Fibroblast of skin of left biceps (primary cell): ENCODE measurements at places on chromosomes 16 and 17.

DNA sequence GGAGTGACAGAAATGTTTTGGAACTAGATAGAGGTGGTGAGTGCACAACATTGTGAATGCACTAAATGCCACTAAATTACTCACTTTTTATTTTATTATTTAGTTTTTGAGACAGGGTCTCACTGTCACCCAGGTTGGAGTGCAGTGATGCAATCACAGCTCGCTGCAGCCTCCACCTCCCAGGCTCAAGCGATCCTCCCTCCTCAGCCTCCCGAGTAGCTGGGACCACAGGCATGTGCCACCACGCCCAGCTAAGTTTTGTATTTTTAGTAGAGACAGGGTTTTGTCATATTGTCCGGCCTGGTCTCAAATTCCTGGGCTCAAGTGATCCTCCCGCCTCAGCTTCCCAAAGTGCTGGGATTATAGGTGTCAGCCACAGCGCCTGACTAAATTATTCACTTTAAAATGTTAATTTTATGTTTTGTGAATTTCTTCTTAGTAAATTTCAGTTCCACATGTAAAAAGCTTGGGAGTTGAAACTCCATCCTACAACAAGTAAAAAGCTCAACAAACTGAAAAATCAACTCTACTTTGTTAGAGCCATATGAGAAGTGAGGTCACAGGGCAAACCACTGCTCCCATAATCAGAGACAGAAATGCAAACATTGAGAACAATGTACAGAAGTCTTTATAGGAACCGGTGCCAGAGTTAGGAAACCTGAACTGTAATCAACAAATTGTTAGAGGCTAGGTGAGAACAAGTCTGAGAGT lies 13.8 kb upstream of the SLC5A10 start:
- no peak for DNase-seq

- DNase-seq, result no peak
Measured at GRCh38 chr16:65372171-65372570, 250.3 kb upstream of the CDH11 start.

GRCh38 chr16:28935346-28935745 lies 3.6 kb downstream of the CD19 start:
- DNase-seq, result no peak

GRCh38 chr16:81748476-81749198 lies 30.5 kb upstream of the PLCG2 start:
- no peak for DNase-seq

- DNase-seq, result no peak
Measured at GRCh38 chr17:57540596-57540995, 204.5 kb downstream of the CCDC182 start.

- no peak for DNase-seq
Measured at GRCh38 chr16:58684001-58684353, 593 bp downstream of the SLC38A7 start.

DNA sequence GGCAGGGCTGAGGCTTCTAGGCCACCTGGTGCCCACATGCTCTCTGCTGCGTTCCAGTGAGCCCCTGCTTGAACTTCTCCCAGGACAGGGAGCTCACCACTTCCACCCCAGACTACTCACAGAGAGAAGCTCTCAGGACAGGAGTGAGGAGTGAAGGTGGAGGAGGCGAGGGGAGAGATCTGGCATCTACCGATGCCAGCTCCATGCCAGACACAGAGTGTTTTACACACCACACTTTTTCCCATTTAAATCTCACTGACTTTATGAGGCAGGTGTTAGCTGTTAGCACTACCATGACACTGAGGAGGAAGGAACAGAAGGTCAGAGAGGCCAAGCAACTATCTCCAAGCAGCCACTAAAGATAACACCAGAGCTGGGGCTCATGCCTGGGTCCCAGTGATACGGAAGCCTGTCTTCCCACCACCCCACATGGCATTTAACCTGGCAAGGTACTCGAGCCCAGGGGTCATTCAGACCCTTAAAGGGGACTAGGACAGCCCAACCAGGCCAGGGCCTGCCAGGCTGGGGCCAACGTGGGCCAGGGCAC lies 6.8 kb downstream of the FAM83G start:
- no peak for DNase-seq

GRCh38 chr16:23510164-23510914 lies at the start of gene GGA2:
GGA2 (minus strand) TSS chr16:23510494; CDS start chr16:23510411, 83 bp downstream.
- peak; percentile 52 for DNase-seq

DNA sequence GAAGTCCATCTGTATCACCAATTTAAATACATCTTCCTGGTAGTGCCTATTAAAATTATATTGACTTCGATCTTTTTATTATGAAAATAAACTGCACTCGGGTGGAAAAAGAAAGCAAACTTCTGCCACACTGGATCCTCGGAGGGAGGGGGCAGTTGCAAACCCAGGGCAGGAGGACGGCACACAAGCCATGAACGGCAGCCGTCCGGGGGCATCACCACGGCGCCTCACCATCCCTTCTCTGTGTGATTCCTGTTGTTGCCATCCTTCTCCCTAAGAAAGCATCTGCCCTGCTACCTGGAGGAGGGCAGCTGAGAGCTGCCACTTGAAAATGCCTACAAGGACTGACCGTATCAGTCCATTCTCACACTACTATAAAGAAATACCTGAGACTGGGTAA lies 53.9 kb upstream of the ENPP7 start:
- DNase-seq, result no peak

GRCh38 chr16:50642349-50642748 lies 38.8 kb downstream of the SNX20 start:
- no peak for DNase-seq

- no peak for DNase-seq
Measured at GRCh38 chr16:4640572-4641305, 16.1 kb downstream of the MGRN1 start.

DNA sequence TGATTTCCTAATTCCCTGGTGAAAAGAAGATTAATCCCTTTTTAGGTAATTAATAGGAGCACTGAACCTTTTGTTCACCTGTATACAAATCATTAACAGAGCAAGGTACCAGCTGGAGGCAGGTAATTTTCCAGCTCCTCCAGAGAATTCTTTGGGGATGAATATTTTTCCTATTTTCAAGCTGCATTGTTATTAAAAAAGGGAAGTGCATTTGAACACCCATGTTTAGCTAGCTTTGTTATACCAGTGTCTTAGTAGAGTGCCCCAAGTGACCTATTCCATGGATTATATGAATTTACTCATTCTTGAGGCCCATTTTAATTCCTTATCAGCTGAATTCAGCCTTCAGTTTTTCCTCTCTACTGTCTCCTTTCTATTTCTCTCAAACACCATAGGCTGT lies 73.2 kb upstream of the GOT2 start:
- DNase-seq, result no peak

GRCh38 chr16:89103156-89103555 lies 9.5 kb downstream of the ACSF3 start:
- DNase-seq, result no peak

GRCh38 chr16:72939247-72939646 lies 108.7 kb downstream of the ZFHX3 start:
- DNase-seq, result no peak

DNA sequence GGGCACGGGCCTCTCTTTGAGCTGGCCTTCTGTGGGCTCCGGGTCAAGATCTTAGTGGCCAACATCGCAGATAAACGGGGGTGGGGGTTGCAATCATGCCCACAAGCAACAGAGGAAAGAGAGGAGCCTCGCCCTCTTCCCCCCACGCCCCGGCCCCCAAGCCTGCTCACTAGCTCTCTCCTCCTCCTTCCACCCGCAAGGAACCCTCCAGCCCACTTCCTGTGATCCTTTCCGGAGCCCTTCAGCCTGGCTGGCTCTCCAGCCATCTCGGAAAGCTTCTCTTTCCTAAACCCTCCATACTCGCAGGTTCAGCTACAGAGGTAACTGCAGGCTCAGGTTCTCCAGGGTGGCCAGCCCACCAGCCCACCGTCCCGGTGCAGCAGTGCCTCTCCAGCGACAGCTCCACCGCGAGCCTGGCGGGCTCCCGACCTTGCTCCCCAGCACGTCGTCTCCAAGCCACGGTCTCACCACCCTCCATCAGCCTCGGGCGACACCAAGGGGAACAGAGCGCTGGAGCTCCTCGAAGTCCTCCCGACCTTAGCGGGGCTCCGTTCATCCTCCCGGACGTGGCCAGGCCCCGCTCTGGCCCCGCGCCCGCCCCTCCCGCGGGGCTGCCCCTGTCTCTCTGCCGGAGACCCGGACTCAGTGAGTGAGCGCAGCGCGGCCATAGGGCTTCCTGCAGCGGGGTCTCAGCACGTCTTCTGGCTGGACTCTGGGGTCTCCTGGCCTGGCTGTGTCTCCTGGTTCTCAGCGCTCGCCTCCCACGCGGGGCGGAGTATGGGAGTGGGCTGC lies 12.9 kb upstream of the ODF4 start:
- no peak for DNase-seq

DNA sequence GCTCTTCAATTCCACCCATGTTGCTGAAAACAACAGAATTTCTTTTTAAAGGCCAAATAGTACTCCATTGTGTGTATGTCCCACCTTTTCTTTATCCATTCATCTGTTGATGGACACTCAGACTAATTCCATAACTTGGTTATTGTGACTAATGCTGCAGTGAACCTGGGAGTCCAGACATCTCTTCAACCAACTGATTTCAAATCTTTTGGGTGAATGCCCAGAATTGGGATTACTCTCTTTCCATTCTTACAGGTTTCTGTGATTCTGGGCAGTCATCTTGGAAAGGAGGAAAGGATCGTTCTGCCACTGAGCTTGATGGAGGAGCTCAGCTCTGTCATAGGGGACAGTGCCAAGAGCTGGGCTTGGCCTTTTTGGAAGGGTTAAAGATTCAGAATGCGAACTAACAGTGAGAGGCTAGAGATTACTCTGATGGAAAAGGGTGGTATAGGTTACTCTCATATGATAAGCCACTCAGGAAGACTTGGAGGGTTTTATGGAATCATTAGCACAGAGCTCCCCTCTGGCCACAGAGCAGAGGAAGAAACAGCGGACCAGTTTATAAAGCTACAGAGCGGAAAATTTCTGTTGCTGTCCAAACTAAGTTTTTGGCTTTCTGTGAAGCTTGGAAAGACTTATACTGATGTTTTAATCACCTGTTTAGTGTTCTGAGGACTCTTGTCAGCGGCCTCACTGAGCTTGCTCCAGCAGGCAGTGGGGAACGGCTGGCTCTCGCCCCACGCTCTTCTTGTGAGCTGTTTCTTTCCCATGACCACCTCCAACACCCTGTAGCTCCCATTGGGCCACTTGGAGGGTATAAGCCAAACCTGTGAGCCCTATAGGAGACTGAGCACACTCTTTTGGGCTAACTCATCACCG lies 48.3 kb downstream of the HIC1 start:
- DNase-seq, result peak; percentile 69

DNA sequence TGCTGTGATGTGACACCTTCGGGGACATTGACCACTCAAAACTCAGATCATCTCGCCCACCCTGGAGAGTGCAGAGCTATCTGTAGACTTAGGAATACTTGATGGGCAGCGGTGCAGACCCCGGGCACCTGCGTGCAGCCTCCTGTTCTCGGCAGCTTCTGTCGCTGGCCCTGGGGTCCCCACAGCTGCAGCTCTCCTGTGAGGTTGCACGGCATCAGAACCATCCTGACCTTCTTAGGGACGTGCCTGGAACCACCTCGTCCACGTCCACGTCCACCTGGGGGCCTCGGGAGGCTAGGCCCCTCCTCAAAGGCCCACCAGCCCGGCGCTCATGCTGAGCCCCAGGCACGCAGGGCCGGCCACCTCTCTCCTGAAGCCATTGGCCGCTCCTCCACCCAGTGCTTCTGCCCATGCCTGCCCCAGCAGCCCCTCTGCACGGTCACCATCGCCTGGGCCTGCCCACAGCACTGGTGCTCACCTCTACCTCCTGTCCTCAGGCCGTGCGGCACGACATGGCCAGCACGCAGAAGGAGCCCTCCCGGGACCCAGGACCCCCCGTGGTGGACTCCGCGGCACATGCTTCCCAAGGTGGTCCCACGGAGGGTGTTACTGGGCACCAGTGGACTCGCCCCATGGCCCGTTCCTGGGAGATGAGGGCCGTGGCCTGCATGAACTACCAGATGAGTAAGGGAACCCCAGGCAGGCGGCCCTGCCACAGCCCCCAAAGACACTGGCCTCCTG lies 2.3 kb upstream of the WFIKKN1 start:
- DNase-seq, result no peak

- DNase-seq, result no peak
Measured at GRCh38 chr16:60741810-60742209, 1294.4 kb downstream of the CDH8 start.

DNA sequence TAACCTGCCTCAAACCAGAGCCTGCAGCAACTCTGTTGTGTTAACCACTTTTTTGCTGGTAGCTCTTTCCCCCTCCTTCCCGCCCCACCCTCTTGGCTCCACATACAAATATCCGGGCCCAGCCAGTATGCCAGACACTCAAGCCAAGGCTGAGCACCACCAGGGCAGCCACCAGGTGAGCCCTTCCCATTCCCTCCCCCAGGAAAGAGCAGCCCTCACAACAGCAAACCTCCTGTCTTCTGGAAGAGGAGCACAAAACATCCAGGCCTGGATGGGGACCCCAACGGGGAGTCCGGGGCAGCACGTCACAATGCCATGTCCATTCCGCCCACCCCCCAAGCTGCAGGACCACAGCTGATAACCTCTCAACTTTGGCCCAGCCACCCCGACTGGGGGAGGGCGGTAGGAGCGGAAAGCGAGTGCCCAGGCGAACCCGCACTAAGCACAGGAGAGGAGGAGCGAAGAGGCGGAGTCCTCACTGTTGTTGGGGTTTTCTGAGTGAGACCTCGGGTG lies 757 bp downstream of the ORMDL3 start:
- DNase-seq, result no peak

GRCh38 chr17:15418781-15419180 lies 48.6 kb downstream of the CDRT4 start:
- DNase-seq, result no peak

DNA sequence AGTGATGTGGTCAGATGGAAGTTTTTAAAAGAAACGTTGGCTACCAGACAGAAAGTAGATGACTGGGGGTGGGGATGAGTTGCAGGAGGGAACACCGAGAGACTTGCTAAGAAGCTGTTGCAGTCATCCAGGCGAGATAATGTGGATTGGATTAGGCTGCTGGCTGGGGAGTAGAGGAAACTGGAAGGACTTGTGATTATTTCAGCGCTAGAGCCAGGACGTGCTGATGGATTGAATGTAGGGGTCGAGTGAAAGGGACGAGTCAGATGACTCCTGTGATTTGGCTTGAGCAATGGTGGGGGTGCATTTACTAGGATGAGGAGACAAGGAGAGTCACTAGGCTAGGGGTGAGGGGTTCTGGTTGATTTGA lies 88.5 kb downstream of the CLEC16A start:
- DNase-seq, result peak; percentile 80

DNA sequence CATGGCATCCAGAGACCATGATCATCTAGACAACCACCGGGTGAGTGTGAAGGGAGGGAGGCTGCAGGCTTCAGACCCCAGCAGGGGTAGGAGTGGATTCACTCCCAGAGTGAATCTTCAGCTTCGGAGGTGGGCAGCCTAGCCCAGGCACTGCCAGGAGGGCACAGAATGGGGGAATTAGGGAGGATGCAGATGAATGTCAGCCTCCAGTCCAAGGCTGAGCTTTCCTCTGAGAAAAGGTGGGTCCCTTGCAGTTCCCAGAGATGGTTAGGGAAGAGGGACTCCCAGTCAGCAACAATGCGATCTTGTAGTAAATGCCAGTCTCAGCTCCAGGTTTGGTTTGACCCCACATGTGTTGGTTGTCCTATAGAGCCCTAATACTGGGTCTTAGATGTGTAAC lies 36.7 kb upstream of the POLR3E start:
- DNase-seq, result no peak
